ENCODE measurements at places on chromosomes 5 and 9.

DNA sequence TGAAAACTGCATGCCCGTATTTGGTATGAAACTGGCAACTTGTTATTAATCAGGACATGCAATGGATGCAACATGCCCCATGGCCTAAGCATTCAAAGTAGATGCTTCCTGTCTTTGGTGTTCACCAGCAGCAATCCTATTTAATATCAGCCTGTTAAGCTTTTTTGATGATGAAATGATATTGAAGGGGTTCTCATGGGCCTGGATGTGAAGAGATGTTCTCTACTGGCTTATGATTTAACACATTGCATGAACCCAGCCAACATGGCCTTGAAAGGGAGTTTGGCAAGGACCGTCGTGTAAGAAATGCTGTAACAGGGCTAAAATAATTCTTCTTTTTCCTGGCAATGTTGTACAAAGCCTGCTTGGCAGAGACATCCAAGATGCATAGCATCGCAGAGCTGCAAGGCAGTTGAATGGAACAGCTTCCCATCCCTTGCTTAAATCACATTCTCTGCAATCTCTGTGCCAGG lies 111.2 kb downstream of the SMARCA2 start:
- DNase-seq: no peak

- DNase-seq: no peak
Measured at GRCh38 chr5:14675865-14676300, 11.4 kb downstream of the OTULIN start.

DNA sequence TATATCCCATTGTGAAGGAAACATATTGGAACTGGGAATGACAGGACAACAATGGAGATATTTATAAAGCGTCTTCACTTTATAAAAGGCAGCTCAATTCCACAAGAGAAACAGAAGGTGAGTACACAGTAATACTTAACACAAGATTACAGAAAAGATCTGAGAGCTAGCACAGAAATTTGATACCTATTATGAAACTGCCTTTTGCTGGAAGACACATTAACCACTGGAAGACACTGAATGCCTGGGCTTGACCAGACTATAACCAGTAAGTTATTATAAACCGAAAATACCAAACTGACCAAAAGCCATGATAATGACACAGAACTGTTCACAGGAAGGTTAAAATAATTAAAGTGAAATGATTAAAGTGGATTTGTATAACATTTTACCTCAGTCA lies 195.4 kb downstream of the NR2F1-AS1 start:
- DNase-seq: no peak

- DNase-seq: no peak
Measured at GRCh38 chr5:172770374-172770674, 671 bp downstream of the DUSP1 start.

DNA sequence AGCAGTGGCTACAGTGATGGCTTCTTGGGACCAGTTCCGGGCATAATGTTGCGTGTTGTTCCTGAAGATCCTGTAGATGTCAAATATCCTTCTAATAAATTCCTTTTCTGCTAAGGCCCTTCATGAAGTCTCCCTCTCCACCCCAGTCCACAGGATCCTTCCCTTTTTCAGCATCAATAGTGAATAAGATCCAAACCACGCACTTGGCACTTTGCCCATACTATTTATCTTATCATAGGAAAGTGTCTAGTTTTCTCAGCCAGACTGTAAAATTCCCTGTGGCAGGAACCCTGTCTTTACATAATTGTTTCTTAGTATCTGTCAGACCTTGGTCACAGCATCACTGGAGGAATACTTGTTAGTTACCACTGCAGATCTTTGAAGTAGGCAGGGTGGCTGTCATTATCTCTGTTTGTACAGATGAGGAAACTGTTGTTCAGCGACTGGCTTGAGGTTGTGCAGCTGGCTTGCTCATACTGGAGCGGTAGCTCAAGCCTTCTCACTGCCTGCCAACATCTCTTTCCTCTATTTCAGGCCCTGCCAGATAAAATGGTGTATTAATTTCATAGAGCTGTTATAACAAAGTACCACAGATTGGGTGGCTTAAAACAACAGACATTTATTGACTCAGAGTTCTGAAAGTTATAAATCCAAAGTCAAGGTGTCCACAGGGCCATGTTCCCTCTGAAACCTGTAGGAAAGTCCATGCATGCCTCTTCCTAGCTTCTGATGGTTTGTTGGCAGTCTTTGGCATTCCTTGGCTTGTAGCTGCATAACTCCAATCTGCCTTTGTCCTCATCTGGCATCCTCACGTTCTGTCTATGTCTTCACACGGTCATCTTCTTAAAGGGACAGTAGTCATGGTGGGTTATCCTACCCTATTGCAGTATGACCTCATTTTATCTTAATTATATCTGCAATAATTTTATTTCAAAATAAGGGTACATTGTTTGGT lies 33.5 kb upstream of the APC start:
- DNase-seq: no peak

- DNase-seq: no peak
Measured at GRCh38 chr5:158070859-158071258, 211.9 kb upstream of the CLINT1 start.

- no peak for DNase-seq
Measured at GRCh38 chr9:128145536-128145935, 3.7 kb upstream of the LCN2 start.

- DNase-seq: peak; percentile 68
Measured at GRCh38 chr5:132428147-132428482, 58.6 kb downstream of the SLC22A5 start.

DNA sequence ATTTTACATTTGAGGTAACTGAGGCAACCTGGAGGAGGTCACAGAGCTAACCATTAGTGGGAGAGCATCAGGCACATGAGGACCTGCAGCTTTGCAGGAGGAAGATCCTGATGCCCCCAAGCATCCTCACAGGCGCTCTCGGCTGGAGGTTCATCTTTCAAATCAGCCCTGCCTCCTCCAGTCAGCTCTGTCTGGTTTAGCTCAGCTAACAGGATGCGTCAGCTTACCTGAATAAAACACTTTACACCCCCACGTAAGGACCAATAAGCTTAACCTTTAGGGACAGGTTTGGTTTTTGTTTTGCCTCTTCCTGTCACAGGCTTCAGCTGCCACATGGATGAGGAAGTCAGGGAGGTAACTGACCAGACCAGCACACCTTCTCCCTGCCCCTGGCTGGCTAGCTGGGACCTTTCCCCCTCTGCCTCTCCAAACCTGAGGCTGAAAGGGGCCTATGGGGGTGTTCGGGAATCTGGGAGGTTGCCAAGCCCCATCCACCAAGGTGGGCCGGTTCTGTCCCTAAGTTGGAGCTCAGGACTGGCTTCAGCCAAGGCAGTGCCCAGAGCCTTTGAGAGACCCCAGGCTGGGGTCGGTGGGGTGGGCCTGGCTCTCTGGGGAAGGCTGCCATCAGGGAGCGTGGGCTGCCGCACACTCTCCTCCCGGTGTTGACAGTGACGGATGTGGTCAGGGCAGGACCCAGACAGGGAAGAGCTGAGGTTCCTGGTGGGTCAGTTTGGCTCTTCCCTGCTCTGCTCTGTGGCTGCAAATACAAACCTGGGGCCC lies 20.0 kb upstream of the FCN1 start:
- DNase-seq: no peak

DNA sequence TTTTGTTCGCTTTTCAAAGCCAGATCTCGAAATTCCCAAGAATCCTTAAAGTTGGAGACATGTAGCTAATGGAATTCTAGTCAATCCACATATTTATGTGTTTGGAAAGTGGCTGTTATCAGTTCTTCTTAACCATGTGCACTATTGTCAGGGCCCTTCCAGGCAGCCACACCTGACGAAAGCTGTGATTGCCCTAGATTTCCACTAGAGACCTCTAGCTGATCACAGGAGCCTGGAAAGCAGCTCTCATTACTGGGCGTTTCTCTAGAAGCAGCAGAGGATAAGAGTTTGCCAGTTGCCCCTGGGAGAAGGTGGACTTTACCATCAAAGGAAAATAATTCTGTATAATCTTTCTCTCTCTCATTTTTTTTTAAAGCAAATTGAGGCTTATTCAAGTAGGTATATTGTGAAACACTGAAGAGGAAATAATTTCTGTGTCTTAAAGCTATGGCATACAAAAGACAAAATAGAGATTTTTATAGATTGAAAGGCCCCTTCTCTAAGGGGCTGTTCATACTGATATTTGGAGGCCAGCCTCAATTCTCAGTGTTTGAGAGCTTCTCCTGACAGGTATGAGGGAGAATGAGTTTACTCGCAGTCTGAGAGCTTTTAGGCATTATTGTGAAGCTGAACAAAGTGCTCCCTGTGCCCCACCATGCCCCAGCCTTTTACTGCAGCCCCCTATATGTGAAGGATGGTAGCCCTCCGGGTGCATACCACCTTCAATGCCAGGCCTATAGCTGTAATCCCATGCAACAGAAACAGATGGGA lies 405.4 kb upstream of the ACTBL2 start:
- DNase-seq: peak; percentile 26

DNA sequence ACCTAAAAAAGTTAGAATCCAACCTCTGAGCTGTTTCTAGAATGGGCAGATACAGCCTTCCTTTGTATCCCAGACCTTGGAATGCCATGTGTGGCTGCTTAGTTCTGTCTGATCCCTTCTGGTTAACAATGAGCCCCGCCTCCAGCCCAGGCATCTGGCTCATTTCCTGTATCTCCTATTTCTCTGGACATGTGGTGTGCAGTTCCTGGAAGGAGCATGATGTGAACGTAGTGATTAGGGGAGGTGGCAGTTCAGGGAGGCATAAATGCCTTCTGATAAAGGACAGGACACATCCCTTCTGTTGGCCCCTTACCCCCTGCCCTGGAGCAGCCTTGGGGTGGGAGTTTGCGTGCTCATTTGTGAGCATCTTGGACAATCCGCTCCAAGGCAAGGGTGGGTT lies 243.0 kb downstream of the ZSWIM6 start:
- no peak for DNase-seq

- no peak for DNase-seq
Measured at GRCh38 chr9:91040371-91041215, 239.0 kb downstream of the SYK start.

- no peak for DNase-seq
Measured at GRCh38 chr5:165139721-165140120, 1634.3 kb downstream of the MAT2B start.

GRCh38 chr5:40682154-40683017 lies 2.7 kb downstream of the PTGER4 start:
- no peak for DNase-seq

DNA sequence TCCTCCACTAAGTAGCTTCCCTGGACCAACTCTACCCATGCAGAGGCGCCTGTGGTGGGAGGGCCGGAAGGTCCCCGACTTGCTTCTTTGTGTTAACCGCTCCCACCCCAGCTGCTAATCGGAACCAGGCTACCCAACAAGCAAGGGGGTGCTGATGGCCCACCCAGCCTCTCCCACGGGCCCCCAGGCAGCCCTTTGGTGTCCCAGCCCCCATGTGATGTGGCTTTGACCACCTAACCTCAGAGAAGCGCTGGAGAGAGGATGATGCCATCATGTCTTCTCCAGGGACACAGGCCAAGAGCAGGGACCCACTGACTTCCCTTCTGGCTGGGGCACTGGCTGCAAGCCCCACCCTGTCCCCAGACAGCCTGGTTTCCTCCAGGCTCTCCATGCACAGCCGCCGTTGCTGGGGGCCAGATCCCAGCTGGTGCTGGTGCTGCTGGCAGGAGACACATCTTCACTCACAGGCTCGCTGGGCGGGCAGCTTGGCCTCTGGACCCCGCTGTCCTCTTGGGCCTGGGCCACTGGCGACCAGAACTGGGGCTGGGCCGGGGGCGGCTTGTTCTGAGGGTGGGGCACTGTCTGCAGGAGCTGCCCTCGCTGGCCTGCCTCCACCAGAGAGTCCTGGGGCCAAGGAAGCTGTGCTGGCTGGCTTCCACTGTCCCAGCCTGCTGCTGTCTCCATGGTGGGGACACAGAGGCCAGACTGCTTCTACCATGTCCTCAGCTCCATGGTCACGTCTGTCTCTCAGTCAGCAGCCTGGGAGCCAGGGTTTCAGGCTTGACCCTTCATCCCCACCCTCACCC lies 27.8 kb downstream of the LAMC3 start:
- DNase-seq: no peak

DNA sequence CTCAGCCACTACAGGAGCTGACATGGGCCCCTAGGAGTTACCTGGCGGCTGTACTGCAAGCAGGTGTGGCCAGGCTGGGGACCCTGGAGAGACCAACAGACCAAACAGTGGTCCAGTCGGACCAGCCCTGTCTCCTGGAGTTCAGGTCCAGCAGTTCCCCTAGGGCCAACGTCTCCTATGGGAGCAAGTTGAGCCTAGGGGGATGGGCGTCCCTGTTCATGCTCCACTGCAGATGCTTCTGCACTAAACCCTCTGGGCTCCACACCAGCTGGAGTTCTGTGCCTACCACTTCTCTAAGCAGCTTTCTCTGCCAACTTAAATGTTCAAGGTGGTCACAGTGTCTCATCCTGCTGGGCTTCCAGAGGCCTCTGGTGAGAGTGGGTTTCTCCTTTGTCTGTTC lies 20.6 kb upstream of the OMD start:
- no peak for DNase-seq

DNA sequence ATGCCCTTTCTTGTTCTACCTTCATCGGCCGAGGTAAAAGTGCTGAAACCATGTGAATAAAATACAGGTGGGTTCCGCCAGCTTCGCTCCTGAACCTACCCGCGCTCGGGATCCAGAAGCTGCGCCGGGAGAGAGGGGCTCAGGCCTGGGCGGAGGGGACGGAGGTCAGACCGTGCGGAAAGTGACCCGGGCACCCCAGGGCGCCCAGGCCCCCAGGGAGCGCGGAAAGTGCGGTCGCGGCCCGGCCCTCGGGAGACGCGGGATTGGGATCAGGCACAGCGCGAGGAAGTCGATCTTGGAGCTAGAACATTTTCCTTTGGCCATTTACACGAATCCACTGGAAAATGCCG lies 329 bp downstream of the SYK start:
- DNase-seq: no peak

DNA sequence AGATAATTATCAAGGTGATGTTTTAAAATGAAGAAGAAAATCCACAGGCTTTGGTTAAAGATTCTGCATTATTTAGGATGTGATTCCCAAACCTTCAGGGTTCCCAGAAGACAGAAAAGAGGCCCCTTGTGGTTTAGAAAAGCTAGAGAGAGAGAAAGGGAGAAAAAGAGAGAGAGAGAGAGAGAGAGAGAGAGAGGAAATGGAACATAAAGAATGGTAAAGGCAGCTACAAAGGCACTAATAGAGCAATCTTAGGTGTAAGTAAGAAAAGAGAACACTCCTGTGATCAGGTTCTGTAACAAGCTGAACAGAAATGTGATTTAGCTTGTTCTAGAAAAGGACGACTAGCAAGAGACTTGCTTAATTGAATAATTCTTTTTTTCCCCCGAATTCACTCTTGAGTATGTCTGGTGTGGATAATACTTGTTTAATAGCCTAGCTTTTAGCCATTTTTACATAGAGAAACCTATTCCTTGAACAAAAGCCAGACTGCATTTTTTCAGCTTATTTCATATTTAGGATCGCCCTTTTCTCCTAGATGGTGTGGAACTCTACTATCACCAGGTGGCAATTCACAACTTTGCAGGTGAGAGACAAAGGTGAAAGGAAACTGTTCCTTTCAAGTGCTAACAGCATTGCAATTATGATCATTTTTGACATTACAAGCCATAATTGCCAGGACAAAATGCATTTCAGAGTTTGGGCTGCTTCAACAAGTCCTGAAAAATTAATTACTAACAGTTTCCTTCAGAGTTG lies 57.6 kb upstream of the SH3GL2 start:
- DNase-seq: peak; percentile 9

Measured in NCI-H774 (cell line).